ENCODE measurements at places on chromosomes 2 and 18. TPM values are rescaled to one million over a fixed set of nuclear protein-coding genes. Genes with fewer than 3 reads are reported as not detected.

GRB14 gene
- 3.4 TPM for total RNA-seq

CYP26B1 gene
- 5.2 TPM for total RNA-seq

CYP27A1 gene
- total RNA-seq = 92.4 TPM

RGPD8 gene
- 8.0 TPM for total RNA-seq

PLGLB1 gene
- total RNA-seq = not detected

RNF144A gene
- total RNA-seq = 24.0 TPM

SRD5A2 gene
- total RNA-seq = not detected

ALPG gene
- not detected for total RNA-seq

LBX2 gene
- total RNA-seq = 3.8 TPM

CDH19 gene
- 8.2 TPM for total RNA-seq

CHST9 gene
- 0.16 TPM for total RNA-seq

IL36G gene
- total RNA-seq = not detected

SCG2 gene
- 4.3 TPM for total RNA-seq

ZDBF2 gene
- 5.2 TPM for total RNA-seq

CLEC4F gene
- total RNA-seq = not detected

AQP12B gene
- 1.5 TPM for total RNA-seq

GREB1 gene
- 2.5 TPM for total RNA-seq

CNGA3 gene
- 1.6 TPM for total RNA-seq

DNAH7 gene
- 4.9 TPM for total RNA-seq

TMEM18 gene
- 17.1 TPM for total RNA-seq

FAM117B gene
- 16.3 TPM for total RNA-seq

LOXL3 gene
- 1.8 TPM for total RNA-seq

RAB10 gene
- total RNA-seq = 150 TPM

GPBAR1 gene
- not detected for total RNA-seq

TSGA10 gene
- total RNA-seq = 18.5 TPM

PREB gene
- 72.2 TPM for total RNA-seq

TEKT4 gene
- total RNA-seq = not detected

COL4A3 gene
- not detected for total RNA-seq

GLI2 gene
- 15.1 TPM for total RNA-seq

IL37 gene
- not detected for total RNA-seq

CPLX4 gene
- total RNA-seq = not detected

MDH1 gene
- total RNA-seq = 116 TPM

ITPRIPL1 gene
- total RNA-seq = 0.95 TPM

POLR1B gene
- total RNA-seq = 18.7 TPM

TBR1 gene
- total RNA-seq = not detected

CXCR1 gene
- total RNA-seq = not detected

CRYBA2 gene
- total RNA-seq = not detected

TWIST2 gene
- total RNA-seq = 15.5 TPM

SCTR gene
- total RNA-seq = not detected

SP140 gene
- 12.7 TPM for total RNA-seq

FAM237A gene
- total RNA-seq = not detected

CACNB4 gene
- total RNA-seq = 0.68 TPM

LINC00305 gene
- not detected for total RNA-seq

IKZF2 gene
- 12.0 TPM for total RNA-seq

LMAN2L gene
- 16.7 TPM for total RNA-seq

STK17B gene
- total RNA-seq = 79.7 TPM

EIF4E2 gene
- total RNA-seq = 63.5 TPM

GLS gene
- 141 TPM for total RNA-seq

HRH4 gene
- not detected for total RNA-seq

COL4A4 gene
- 1.5 TPM for total RNA-seq

KCNE4 gene
- 2.2 TPM for total RNA-seq

NEU2 gene
- not detected for total RNA-seq

DLX1 gene
- not detected for total RNA-seq

LOXHD1 gene
- total RNA-seq = 0.16 TPM

MTCL1 gene
- 28.3 TPM for total RNA-seq

CAMKMT gene
- total RNA-seq = 4.5 TPM

C1QL2 gene
- not detected for total RNA-seq

PKDCC gene
- total RNA-seq = 108 TPM

Data from transverse colon (tissue), 4 donors.